ACHN (cell line): ENCODE measurements at places on chromosomes 11 and 22.

DNA sequence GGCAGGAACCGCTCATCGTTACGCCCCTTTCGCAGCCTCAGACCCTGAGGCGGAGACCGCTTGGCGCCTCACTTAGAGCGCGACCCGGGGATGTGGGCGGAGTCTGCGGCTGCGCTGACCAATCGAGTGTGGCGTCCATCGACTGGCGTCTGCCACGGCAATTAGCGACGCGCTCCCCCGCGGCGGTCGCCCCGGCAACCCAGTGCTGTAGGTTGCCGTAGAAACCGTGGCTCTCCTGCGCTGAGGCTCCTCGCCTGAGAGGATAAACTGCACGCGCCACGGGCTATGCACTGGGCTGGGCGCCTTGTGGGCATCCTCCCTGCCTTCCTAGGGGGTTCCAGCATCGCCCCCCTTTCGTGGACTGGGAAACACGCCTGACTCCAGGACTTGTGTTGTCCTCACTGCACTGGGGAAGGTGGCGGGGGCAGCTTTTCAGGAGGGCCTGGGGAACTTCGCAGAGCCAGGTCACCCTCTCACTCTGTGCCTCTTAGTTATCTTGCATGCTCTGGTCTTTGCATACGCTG, 701 bp upstream of the P2RX6 start:
- peak; percentile 83 for DNase-seq

DNA sequence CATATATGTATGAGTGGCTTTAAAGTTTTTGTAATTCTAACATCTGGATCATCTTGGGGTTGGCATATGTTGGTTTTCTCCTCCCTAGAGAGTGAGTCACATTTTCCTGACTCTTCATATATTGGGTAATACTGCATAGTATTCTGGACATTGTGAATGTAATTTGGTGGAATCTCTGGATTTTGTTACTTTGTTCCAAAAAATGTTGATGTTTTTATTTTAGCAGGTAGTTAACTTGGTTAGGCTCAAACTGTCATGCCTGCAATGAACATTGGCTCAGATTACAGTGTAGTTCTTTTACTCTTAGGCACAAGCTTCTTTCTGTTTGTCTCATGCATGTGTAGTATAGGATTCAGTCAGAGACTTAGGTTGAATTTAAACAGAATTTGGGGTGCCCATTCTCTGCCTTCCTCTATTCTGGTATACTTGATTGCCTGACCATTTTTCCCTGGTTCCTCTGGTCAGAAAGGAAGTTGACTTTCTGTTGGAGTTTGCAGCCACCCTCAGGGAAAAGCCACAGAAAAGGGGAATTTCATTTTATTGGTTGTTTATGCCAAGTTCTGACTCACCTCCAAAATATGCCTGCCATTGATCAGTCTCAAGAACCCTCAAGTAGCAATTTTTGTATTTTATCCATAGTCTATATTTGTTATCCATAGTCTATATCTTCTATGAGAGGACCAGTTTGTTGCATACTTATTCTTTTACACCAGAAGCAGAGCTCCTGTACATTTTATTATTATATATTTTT, 151.7 kb downstream of the UVRAG start:
- DNase-seq: peak; percentile 25

DNA sequence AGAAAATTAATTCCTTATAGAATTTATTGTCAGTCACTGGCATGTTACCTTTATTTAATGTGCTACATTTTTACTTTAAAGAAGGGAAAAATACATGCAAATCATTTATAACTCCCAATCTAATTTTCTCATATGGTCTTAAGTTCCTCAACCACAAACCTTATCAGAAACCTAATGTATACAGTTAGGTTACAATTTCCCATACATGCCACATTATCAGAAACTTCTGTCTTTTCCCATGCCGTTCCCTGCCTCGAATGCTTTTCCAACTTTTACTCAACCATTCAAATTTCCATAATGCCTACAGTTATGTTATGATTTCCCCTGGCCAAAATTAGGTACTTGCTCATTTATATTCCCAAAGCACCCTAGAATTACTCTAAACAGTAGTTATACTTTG, 13.5 kb downstream of the RSF1 start:
- DNase-seq: no peak

DNA sequence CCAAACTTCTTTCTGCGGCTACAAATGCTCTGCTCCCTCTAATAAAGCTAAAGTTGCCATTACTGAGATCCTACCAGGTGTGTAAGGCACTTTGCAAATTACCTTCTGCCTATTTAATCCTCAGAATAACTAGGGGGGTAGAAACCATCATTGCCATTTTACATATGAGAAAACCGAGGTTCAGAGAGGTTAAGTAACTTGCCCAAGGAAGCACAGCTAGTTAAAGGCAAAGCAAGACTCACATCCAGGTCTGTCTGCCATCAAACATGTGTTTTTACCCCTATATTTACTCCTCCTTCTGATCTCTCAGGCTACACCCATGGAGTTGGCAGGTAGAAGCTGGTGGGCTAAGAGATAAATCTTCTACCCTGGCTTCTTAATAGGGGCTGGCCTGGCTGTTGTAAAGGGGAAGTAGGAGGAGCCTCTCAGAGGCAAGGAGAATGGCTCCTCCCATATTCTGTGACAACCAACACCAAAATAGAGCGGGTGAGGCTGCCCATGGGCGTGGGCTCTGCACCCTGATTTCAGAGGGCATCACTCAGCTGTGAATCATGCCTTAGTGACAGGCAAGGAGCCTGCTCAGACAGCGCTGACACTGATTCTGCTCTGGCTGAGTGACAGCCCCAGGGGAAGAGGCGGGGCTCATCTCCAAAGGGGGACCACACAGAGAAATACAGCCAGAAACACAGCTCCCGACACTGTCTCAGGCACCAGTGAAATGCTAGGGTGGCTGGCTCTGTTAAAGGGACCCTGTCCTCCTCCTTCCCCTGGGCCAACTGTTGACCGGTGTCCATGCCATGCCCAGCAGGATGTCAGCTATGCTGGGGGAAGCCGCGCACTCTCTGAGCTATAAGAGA, 106.8 kb downstream of the ABTB2 start:
- peak; percentile 73 for DNase-seq

DNA sequence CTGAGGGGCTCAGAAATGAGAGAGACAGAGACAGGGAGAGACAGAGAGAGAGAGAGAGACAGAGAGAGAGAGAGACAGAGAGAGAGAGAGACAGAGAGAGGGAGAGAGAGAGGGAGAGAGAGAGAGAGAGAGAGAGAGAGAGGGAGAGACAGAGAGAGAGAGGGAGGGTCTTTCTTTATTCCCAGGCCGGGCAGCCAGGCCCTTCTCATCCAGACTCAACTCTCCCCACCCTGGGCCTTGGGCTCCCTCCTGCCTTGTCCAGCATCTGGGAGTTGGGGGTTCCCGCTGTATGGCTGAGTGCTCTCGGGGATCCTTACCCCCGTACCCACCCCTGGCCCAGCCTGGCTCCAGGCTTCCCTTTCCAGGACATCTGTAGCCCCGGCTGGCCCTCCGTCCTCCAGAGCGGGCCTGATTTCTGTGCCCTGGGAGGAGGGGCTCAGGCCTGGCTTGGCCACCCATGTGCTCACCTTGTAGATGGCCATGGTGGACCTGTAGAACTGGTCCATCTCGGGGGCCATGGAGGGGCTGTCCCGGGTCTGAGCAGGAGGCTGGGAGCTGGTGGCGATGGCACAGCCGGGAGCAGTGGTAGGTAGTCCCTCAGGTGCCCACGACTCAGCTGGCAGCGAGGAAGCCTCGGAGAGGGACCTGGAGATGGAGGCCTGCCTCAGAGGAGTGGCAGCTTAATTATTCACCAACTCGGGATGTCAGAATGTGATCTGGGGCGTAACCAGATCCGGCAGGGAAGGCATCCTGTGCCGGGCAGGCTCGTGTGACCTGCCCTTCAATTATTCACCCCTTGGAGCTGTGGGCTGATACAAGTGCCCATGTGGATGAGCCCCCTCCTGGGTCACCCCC, at the start of gene BAIAP2L2:
Gene BAIAP2L2 (minus strand): TSS at position 677 of the 855 bp plus-strand sequence. CDS start 159 bp downstream, at position 518.
- peak; percentile 87 for DNase-seq

GRCh38 chr11:103407641-103408040, 298.4 kb downstream of the DYNC2H1 start:
- no peak for DNase-seq

- peak; percentile 9 for DNase-seq
Measured at GRCh38 chr11:15627560-15627959, 512.8 kb downstream of the INSC start.

GRCh38 chr11:128610721-128611617, 23.6 kb upstream of the ETS1 start:
- no peak for DNase-seq

GRCh38 chr22:17492247-17492646, 71.1 kb upstream of the SLC25A18 start:
- DNase-seq: no peak

DNA sequence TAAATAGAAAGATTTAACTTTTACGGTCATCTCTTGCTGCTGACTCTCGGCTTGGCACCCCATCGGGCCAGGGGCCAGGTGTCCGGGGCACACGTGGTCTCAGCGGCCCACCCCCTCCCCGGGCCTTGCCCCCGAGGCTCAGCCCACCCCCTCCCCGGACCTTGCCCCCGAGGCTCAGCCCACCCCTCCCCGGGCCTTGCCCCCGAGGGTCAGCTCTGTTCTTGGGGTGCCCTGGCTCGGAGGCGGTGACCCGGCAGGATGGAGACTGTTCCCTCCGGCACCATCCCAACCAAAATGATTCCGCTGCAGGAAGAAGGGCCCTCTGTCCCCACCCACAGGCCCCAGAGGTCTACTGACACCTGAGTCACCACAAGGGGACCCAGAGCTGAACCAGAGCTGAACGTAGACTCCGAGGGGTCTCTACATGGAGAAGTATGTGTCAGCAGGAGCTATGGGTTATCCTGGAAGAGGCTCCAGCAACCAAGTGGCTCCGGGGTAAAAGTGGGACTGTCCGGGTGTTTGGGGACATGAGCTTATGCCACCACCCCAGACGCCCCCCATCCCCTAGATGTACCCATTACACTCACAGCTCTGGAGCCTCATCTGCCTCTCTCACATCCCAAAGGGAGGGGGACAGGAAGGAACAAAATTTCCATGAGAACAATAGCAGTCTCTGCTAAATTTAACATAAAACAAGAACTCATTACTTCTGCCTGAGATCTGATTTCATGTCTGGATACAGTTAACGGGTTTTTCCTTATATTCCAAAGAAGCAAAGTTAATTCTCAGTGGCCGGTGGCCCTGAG, 38.4 kb downstream of the MACROD1 start:
- no peak for DNase-seq

DNA sequence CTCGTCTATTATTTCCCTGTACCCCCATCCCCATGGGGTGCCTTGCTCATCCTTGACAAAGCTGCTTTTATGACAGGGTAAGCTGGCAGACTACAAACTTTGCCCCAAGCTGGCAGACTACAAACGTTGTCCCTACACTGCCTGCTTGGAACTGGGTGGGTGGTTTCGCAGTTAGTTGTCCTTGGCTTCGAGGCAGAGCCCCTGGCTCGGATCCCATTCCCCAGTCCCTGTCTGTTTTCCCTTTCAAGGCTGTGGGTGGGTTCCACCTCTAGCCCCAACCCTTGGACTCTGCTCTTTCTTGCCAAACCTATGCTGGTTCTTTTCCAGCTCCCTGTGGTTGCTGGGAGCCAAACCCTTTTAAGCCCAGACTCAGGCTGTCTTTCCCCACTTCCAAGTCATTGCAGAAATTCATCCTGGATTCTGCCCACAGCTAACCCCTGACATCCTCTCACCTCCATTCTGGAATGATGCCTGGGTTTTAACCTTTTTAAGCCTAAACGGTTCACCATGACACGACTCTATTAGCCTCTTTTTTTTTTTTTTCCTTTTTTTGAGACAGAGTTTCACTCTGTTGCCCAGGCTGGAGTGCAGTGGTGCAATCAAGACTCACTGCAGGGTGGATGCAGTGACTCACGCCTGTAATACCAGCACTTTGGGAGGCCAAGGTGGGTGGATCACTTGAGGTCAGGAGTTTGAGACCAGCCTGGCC, 9.2 kb upstream of the RBM14 start:
- peak; percentile 49 for DNase-seq

DNA sequence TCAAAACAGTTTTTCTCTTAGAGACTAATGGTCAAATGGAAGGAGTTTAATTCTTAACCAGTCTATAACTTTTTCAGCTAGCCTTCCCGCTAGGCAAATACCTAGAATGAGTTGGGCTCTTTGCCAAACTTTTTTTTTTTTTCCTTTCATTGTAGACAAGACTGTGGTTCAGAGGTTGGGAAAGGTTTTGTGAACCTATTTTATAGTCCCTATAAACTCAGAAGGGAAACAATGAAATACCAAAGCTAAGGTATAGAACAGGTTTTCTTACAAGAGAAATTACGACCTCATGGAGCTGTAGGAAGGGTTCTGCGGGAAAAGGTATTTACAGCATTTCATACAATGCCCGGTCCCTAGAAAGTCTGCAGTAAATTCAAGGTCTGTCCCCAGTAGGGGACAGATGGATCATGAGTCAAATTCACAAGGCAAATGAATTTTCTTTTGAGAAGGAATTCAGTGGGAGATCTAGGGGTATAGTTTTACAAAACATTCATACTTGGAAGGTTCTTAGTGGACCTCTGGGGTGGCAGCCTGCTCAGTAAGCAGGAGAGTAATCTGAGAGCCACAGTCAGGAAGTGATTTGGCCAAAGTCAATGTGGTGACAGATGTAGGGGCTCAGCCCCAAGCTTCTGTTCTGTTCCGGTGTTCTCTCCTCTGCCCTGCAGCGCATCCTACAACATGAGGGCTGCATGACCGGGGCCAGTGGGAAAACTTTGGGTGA, 146.8 kb downstream of the DBX1 start:
- no peak for DNase-seq

DNA sequence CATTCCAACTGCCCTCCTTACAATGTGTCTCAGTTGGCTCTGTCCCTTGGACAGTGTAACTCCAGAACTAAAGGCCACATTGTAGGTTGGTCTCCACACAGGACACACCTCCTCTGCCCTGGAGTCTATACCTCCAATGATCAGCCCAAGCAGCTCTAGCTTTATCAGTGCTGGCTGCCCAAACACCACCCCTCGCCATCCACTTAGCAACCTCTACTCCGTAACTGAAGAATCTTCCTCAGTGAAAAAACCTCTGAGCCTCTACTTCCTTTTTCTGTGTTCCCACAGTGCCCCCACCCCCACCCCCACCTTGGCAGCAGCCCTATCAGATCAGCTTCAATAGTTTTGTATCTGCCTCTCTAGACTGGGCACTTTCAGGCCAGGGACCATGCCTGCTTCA, 33.4 kb downstream of the SERPINH1 start:
- no peak for DNase-seq

DNA sequence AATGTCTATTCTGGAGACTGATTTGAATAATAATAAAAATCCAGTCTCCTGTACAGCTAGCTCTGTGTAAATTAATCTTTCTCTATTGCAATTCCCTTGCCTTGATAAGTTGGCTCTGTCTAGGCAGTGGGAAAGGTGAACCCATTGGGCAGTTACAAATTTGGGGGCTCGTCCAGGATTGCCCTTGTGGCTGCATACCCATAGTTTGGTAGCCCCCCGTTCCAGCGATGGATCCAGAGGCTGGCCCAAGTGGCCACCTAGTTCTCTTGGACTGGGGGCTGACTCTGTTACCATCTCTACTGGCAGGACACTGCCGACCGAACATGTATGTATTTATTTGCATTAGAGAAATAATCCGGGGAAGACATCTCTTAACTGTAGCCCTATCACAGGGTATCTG, 326.2 kb upstream of the PDGFD start:
- DNase-seq: peak; percentile 1

GRCh38 chr11:77064648-77065217, 2.0 kb upstream of the CAPN5 start:
- DNase-seq: no peak

GRCh38 chr11:67119585-67120391, 725 bp downstream of the KDM2A start:
- DNase-seq: peak; percentile 46

- no peak for DNase-seq
Measured at GRCh38 chr11:114135737-114136151, 76.2 kb downstream of the ZBTB16 start.
